GM23338 (cell line): ENCODE measurements at places on chromosomes 2 and 18.

DNA sequence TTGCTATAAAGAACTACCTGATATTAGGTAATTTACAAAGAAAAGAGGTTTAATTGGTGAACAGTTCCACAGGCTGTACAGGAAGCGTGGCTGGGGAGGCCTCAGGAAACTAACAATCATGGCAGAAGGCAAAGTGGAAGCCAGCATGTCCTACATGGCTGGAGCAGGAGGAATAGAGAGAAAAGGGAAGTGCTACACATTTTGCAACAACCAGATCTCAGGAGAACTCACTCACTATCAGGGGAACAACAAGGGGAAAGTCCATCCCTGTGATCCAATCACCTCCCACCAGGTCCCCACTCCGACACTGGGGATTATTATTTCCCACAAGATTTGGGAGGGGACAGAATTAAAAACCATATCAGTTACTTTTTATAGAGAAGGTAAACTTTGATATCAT lies 273.5 kb upstream of the MMADHC start:
- no peak overlapping the region for H3K4me3 ChIP-seq
- H3K4me1 ChIP-seq, result no peaks in the 10 kb centered on the region
- no peaks in the 10 kb centered on the region for H3K36me3 ChIP-seq
- H3K27ac ChIP-seq, result no peak overlapping the region
- no peaks in the 10 kb centered on the region for H3K27me3 ChIP-seq
- DNase-seq, result no peak

DNA sequence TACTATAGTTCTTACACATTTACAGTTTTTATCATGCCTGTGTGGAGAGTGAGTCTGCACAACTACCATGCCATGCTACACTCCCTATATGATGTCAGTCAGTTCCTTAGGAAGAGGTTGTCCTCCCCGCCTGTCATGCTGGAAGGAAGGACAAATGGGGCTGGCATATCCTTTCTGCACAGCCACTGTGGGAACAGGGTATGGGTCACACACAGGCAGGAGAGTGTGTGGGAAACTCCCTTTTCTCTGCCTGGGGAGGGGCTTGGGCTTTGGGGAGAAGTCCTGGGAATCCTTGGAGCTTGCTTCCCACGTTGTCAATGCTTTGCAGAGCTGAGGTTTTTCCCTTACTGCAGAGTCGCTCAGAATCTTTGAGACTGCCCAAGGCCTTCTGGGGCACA lies 232.1 kb downstream of the PRKCE start:
- DNase-seq, result no peak
- H3K27me3 ChIP-seq, result no peaks in the 10 kb centered on the region
- H3K36me3 ChIP-seq, result no peaks in the 10 kb centered on the region
- no peak overlapping the region for H3K27ac ChIP-seq

DNA sequence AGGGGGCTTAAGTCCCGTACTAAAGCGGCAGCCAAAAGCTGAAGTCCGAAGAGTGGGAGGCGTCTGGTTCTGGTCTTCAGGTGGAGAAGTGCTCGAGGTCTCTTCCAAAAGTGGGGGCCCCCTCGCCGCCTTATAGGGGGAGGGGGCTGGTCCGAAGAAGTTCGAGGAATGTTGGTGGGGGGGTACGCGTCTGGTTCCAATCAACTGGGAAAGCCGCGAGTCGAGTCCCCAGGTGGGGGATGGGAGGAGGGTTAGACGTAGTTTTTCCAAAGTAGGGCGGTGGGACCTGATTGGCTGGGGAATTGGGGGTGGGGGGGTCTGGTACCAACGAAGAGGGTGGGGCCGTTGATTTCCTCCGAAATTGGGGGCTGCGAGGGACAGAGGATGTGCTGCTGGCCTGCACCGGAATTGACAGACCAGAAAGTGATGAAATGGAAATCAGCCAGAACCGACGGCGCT lies 594 bp downstream of the ITM2C start:
- no peaks in the 10 kb centered on the region for H3K27me3 ChIP-seq
- H3K36me3 ChIP-seq, result no peaks in the 10 kb centered on the region
- DNase-seq, result peak; percentile 78
- peak overlapping the region; percentile 97 for H3K27ac ChIP-seq

GRCh38 chr2:78707776-78708386 lies 317.6 kb upstream of the REG3G start:
- H3K27ac ChIP-seq, result no peak overlapping the region
- no peaks in the 10 kb centered on the region for H3K4me1 ChIP-seq
- no peaks in the 10 kb centered on the region for H3K36me3 ChIP-seq
- H3K4me3 ChIP-seq, result no peak overlapping the region

DNA sequence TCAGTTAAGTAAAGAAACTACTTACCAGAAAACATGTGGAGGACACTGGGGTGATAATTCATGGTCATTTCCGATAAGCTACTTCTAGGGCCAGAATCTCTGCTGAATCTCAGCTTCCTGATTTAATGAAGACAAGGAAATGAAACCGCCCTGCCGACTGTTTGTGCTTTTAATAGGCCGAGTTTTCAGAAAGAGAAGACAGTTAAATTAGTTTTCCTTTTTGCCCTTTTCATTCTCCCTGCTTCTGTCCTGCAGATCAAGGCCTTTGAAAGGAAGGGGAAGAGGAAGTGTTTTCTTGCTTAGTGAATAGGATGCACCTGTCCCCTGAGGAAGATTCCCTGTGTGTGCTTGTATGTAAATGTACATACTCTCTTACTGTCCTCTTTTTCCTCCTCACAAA lies 126.6 kb downstream of the SH3RF3 start:
- no peak overlapping the region for H3K4me3 ChIP-seq
- no peak overlapping the region for H3K27ac ChIP-seq
- H3K4me1 ChIP-seq, result no peaks in the 10 kb centered on the region
- H3K36me3 ChIP-seq, result no peaks in the 10 kb centered on the region
- DNase-seq, result no peak

GRCh38 chr2:64036034-64036705 lies 16.9 kb upstream of the VPS54 start:
- H3K27ac ChIP-seq, result no peak overlapping the region
- H3K4me3 ChIP-seq, result no peak overlapping the region
- H3K36me3 ChIP-seq, result no peaks in the 10 kb centered on the region
- no peaks in the 10 kb centered on the region for H3K27me3 ChIP-seq
- peaks cover 20% of the 10 kb centered on the region for H3K4me1 ChIP-seq

DNA sequence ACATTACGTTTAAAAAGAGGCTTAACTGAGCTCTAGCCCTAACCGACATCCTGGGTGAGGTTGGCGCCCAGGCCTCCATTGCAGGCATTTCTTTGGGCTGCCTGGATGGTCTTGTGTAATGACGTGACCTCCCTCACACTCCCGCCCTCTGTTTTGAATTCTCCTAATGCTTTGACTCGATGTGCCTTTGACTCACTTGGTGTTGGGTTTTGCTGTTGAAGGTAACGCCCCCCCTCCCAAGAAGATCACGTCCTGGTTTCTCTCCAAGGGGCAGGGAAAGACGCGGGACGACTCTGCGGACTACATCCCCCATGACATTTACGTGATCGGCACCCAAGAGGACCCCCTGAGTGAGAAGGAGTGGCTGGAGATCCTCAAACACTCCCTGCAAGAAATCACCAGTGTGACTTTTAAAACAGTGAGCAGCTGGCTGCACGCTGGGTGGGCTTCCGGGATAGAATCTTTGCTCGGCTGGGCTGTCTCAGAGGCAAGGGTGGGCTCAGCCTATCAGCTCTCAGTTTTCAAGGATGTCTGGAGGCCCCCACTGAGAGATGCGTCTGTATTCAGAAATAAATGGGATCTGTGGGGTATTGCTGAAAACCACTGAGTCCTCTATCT lies 87.9 kb upstream of the ATG16L1 start:
- no peak overlapping the region for H3K4me3 ChIP-seq
- peaks cover 10% of the 10 kb centered on the region for H3K4me1 ChIP-seq
- no peaks in the 10 kb centered on the region for H3K36me3 ChIP-seq

GRCh38 chr2:234980451-234981187 lies 28.8 kb downstream of the SH3BP4 start:
- H3K4me1 ChIP-seq, result peaks cover 40% of the 10 kb centered on the region
- H3K4me3 ChIP-seq, result no peak overlapping the region

DNA sequence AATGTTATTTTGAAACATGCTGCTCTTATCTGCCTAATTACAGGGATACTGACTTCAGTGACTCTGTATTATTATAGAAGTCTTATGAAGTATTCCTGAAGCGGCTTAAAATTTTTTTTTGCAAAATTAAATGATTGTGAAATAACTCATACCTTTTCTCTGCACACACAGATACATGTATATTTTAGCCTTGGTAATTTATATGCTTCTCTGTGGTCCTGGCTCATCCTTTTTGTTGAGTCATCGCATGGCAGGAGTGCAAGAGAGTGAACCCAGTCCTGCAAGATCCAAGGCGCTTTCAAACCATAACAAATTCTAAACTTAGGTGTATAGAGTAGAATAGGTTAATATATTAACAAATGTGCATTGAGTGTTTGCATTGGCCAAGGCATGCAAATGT lies 8.6 kb downstream of the CCNT2 start:
- H3K27ac ChIP-seq, result 0 out of 2 replicates have a peak overlapping the region, but pooled peaks have one; percentile 34
- DNase-seq, result no peak
- H3K27me3 ChIP-seq, result no peaks in the 10 kb centered on the region
- H3K4me1 ChIP-seq, result peaks cover 27% of the 10 kb centered on the region
- H3K36me3 ChIP-seq, result no peaks in the 10 kb centered on the region

- H3K36me3 ChIP-seq, result peaks cover 5% of the 10 kb centered on the region
- H3K4me1 ChIP-seq, result no peaks in the 10 kb centered on the region
- no peaks in the 10 kb centered on the region for H3K27me3 ChIP-seq
- no peak for DNase-seq
- no peak overlapping the region for H3K4me3 ChIP-seq
Measured at GRCh38 chr2:71538656-71539265, 85.4 kb downstream of the DYSF start.

DNA sequence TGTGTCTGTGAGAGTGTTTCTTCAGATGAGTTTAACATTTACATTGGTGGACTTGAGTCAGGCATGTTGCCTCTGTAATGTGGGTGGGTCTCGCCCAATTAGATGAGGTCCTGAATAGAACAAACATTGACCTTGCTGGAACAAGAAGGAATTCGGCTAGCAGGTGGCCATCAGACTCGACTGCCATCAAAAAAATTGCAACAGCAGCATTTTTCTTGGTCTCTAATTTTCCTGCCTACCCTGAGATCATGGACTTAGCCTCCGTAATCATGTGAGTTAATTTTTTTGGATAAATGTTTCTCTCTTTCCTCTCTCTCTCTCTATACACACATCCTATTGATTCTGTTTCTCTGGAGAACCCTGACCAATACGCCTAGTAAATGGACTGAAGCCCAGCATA lies 83.8 kb upstream of the ST6GAL2 start:
- H3K27ac ChIP-seq, result no peak overlapping the region
- H3K4me3 ChIP-seq, result no peak overlapping the region
- no peaks in the 10 kb centered on the region for H3K27me3 ChIP-seq
- H3K4me1 ChIP-seq, result 0 out of 2 replicates have a peak, but pooled peaks cover 6% of the 10 kb centered on the region
- no peak for DNase-seq

GRCh38 chr2:156436497-156437085 lies 412 bp downstream of the GPD2 start:
- H3K4me1 ChIP-seq, result peaks cover 16% of the 10 kb centered on the region
- peak overlapping the region; percentile 91 for H3K27ac ChIP-seq
- peak overlapping the region; percentile 73 for H3K4me3 ChIP-seq
- peak; percentile 25 for DNase-seq
- H3K36me3 ChIP-seq, result no peaks in the 10 kb centered on the region

- H3K4me1 ChIP-seq, result peaks cover 6% of the 10 kb centered on the region
- no peaks in the 10 kb centered on the region for H3K36me3 ChIP-seq
- no peak overlapping the region for H3K27ac ChIP-seq
- DNase-seq, result no peak
Measured at GRCh38 chr2:10038716-10039115, 4.6 kb upstream of the KLF11 start.

GRCh38 chr18:63848159-63848558 lies 39.3 kb upstream of the SERPINB2 start:
- H3K27ac ChIP-seq, result no peak overlapping the region
- no peaks in the 10 kb centered on the region for H3K4me1 ChIP-seq
- no peaks in the 10 kb centered on the region for H3K36me3 ChIP-seq
- H3K27me3 ChIP-seq, result no peaks in the 10 kb centered on the region
- H3K4me3 ChIP-seq, result no peak overlapping the region

DNA sequence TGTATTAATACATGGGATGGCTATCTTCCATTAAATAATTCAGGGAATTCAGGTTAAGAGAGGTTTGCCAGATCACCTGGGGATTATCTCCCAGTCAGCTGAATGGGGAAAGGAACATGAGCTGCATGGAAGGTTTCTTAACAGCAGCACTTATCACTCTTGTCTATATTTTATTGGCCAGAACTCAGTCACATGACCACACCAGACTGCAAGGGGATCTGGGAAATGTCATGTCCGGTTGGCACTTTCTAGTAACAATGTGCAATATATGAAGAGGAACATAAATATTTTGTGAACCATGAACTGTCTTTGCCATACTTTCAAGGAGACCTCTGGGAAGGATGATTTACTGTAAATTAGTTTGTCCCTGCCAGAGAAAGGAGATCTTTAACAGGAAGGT lies 599.1 kb downstream of the SLC4A3 start:
- H3K36me3 ChIP-seq, result no peaks in the 10 kb centered on the region
- H3K4me1 ChIP-seq, result peaks cover 4% of the 10 kb centered on the region; the same call in 1 of the 2 replicates
- no peak overlapping the region for H3K27ac ChIP-seq
- H3K4me3 ChIP-seq, result no peak overlapping the region
- no peak for DNase-seq

DNA sequence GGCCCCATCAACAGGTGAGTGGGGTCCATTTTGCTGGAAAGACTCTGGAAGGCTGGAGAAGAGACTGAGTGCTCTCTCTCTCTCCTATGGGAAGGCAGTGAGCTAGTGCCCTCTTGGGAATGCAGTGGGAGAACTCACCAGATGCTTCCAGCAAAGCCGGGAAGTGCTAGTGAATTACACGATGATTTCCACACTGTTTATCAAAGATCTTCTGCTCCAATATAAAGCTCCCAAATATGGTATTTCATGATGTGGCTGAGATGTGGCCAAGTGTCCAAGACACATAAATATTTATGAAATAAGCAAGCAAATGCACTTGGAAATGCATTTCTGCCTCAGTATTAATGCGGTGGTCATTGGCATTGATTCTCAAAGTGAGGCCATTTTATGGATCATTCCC lies 135.9 kb downstream of the VAPA start:
- H3K36me3 ChIP-seq, result no peaks in the 10 kb centered on the region
- H3K27ac ChIP-seq, result no peak overlapping the region
- DNase-seq, result no peak
- H3K4me3 ChIP-seq, result no peak overlapping the region
- H3K27me3 ChIP-seq, result no peaks in the 10 kb centered on the region

- no peaks in the 10 kb centered on the region for H3K36me3 ChIP-seq
- no peak overlapping the region for H3K27ac ChIP-seq
- no peaks in the 10 kb centered on the region for H3K27me3 ChIP-seq
- H3K4me3 ChIP-seq, result no peak overlapping the region
- no peaks in the 10 kb centered on the region for H3K4me1 ChIP-seq
- DNase-seq, result no peak
Measured at GRCh38 chr18:31566576-31567306, 24.9 kb upstream of the TTR start.

GRCh38 chr2:97701851-97702465 lies 11.4 kb upstream of the ZAP70 start:
- no peaks in the 10 kb centered on the region for H3K36me3 ChIP-seq
- H3K4me3 ChIP-seq, result no peak overlapping the region
- H3K4me1 ChIP-seq, result 0 out of 2 replicates have a peak, but pooled peaks cover 3% of the 10 kb centered on the region
- H3K27ac ChIP-seq, result no peak overlapping the region
- H3K27me3 ChIP-seq, result no peaks in the 10 kb centered on the region

GRCh38 chr2:233081232-233081730 lies 21.1 kb downstream of the INPP5D start:
- no peak overlapping the region for H3K4me3 ChIP-seq
- H3K36me3 ChIP-seq, result no peaks in the 10 kb centered on the region
- DNase-seq, result no peak
- no peak overlapping the region for H3K27ac ChIP-seq
- no peaks in the 10 kb centered on the region for H3K27me3 ChIP-seq
- 0 out of 2 replicates have a peak, but pooled peaks cover under 1% of the 10 kb centered on the region for H3K4me1 ChIP-seq
